Memory B cell (primary cell): ENCODE measurements at places on chromosomes 11 and 22.

- H3K27ac ChIP-seq = peak overlapping the region; percentile 60
- H3K36me3 ChIP-seq = peaks cover 2% of the 10 kb centered on the region
- H3K27me3 ChIP-seq = no peaks in the 10 kb centered on the region
Measured at GRCh38 chr11:118921121-118921928, 4.4 kb downstream of the BCL9L start.

- peak; percentile 25 for DNase-seq
- no peaks in the 10 kb centered on the region for H3K36me3 ChIP-seq
- H3K4me1 ChIP-seq = peaks cover 16% of the 10 kb centered on the region
- peak overlapping the region; percentile 76 for H3K4me3 ChIP-seq
- H3K27me3 ChIP-seq = no peaks in the 10 kb centered on the region
- H3K27ac ChIP-seq = peak overlapping the region; percentile 25
Measured at GRCh38 chr11:81869351-81870065, 864.2 kb downstream of the FAM181B start.

- H3K36me3 ChIP-seq = no peaks in the 10 kb centered on the region
- DNase-seq = no peak
- H3K4me3 ChIP-seq = no peak overlapping the region
- H3K27me3 ChIP-seq = no peaks in the 10 kb centered on the region
Measured at GRCh38 chr22:39777716-39778454, 115.7 kb downstream of the ENTHD1 start.

DNA sequence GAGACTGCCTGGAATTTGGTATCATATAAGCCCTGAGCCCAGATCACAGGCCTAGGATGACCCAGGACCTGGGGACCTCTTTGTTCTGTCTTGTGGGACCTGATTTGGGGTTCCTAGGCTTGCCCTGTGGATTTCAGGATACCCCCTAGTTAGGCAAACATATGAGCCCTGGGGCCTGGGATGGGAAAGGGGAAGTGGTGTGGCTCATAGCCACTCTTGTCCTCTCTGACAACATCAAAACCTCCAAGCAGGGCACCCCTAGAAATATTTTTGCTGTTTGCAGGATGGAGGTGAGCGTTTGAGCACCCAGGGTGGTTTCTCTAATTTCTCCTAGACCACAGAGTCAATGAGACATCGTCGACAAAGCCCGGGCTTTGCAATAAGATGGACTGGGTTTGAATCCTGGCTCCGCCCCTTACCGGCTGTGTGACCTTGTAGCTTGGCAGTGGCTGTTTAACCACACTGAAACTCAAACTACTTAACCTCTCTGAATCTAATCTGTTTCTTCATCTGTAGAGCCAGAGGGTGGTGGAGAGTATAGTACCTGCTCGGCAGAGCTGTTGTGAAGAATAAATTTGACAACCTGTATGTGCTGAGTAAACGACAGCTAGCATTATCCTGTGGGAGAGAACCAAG is 5.3 kb upstream of the LRRC10B start:
- H3K4me3 ChIP-seq = no peak overlapping the region
- H3K4me1 ChIP-seq = peaks cover 5% of the 10 kb centered on the region
- H3K36me3 ChIP-seq = no peaks in the 10 kb centered on the region
